ENCODE measurements at places on chromosomes 5 and 9.

GRCh38 chr9:96618209-96619123 is 1.2 kb downstream of the CDC14B start:
- peak overlapping the region; percentile 81 for H3K4me3 ChIP-seq
- peak overlapping the region; percentile 90 for H3K27ac ChIP-seq
- no peaks in the 10 kb centered on the region for H3K27me3 ChIP-seq

DNA sequence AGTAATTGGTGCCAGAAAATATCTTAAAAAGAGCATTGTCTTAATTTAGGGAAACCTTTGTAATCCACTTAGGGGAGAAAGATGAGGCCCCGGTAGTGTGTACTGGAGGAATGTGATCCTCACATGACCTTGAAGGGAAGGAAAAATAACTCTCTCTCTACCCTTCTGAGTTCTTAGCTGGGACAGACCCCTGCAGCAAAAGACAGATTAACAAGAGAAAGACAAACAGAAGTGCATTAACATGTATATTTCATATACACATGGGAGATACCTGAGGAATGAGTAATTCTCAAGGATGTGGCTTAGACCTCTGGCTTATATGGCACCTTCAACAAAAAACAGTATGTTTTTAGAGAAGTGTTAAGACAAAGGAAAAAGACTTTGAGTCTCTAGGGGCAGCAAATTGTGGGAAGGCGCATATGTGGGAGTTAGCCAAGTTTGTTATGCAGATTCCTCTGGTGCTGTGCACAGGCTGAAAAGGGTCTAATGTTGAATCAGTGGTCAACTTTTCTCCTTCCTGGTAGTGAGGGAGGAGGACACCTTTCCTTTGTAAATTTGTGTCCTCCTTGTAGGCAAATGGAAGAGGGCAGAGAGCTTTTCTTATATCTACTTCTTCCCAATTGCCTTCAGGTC is 138.8 kb downstream of the LRRC70 start:
- H3K27me3 ChIP-seq, result no peaks in the 10 kb centered on the region
- H3K4me1 ChIP-seq, result no peaks in the 10 kb centered on the region
- no peak overlapping the region for H3K27ac ChIP-seq
- no peak overlapping the region for H3K4me3 ChIP-seq

- no peaks in the 10 kb centered on the region for H3K27me3 ChIP-seq
- no peak overlapping the region for H3K4me3 ChIP-seq
- DNase-seq, result no peak
- no peak overlapping the region for H3K27ac ChIP-seq
These were observed 153.9 kb downstream of the ARRDC3 start for GRCh38 chr5:91229031-91229727.

DNA sequence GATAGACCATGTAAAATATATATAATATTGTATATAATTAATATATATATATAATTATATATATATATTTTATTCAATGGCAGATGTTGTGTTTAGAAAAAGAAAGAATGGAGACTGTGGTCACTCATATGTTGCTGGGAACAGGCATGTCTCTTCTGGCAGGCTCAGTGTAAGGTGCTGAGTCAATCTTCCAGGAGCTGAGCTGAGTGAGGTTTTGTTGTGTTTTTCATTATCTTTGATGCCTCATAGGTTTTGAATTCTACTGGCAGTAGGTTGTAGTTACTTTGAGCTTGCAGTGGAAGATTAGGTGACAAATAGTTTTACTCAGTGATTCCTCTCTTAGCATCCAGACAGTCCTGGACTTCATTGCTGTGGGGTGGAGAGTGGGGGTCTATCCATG is 561.3 kb downstream of the IRX1 start:
- no peak overlapping the region for H3K4me3 ChIP-seq
- H3K4me1 ChIP-seq, result no peaks in the 10 kb centered on the region
- H3K27me3 ChIP-seq, result no peaks in the 10 kb centered on the region
- H3K27ac ChIP-seq, result no peak overlapping the region
- no peaks in the 10 kb centered on the region for H3K36me3 ChIP-seq

GRCh38 chr5:125673359-125673950 is 749.8 kb upstream of the GRAMD2B start:
- H3K27ac ChIP-seq, result no peak overlapping the region
- no peak for DNase-seq
- H3K36me3 ChIP-seq, result no peaks in the 10 kb centered on the region
- H3K27me3 ChIP-seq, result no peaks in the 10 kb centered on the region
- no peaks in the 10 kb centered on the region for H3K4me1 ChIP-seq
- no peak overlapping the region for H3K4me3 ChIP-seq

DNA sequence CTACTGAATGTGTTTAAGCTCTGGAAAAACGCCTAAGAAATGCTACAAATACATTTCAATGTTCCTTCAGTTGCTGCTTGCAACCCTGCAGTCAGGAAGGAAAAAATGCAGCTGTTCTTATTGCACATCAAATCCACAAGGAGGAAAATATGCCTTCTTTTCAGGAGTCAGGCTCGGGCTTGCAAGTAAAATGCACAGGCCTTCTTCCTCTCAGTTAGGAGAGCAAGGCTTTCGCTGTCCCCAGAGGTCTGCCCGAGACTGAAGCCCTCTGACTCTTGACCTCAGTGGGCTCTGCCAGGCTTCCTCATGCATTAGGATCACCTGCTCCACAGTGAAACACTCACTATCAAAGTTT is 899 bp upstream of the SHC3 start:
- H3K27me3 ChIP-seq, result peaks cover 11% of the 10 kb centered on the region
- no peak for DNase-seq
- no peaks in the 10 kb centered on the region for H3K36me3 ChIP-seq

DNA sequence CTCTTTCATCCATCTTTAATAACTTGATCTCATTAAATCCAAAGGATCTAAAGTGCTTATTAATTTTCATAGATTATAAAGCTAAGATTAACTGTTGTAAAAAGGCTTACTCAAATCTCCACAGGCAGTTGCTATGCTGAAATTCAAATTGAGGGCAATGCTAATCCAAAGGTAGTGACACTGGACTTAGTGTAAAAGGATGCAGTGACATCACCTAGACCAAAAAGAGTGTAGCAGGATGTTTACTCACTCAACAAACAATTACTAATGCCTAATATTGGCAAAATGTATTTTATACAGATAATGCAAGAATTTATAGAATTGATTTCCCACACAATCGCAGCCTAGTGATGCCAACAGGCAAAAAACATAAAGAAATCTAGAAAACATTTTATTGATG is 756.2 kb downstream of the CDH9 start:
- no peaks in the 10 kb centered on the region for H3K36me3 ChIP-seq
- H3K4me3 ChIP-seq, result no peak overlapping the region
- H3K27me3 ChIP-seq, result no peaks in the 10 kb centered on the region
- no peaks in the 10 kb centered on the region for H3K4me1 ChIP-seq
- H3K27ac ChIP-seq, result no peak overlapping the region

All from thoracic aorta (tissue), 2 donors.